Lung microvascular endothelial cell (primary cell): ENCODE measurements at places on chromosomes 4 and X. TPM values are rescaled to one million over a fixed set of nuclear protein-coding genes. Genes with fewer than 3 reads are reported as not detected.
A peak's percentile ranks its signal among the peaks of the same experiment; 100 is the strongest.

- no peak for DNase-seq
These were observed 4.9 kb upstream of the ZNF630 start for GRCh38 chrX:48076343-48076742.

FRG2 gene
- total RNA-seq: not detected in 2 replicates

CENPI gene
- total RNA-seq: 4.2 and 10.9 TPM in 2 replicates

- DNase-seq: no peak
These were observed 70.8 kb downstream of the HHIP start for GRCh38 chr4:144716778-144717177.

DNA sequence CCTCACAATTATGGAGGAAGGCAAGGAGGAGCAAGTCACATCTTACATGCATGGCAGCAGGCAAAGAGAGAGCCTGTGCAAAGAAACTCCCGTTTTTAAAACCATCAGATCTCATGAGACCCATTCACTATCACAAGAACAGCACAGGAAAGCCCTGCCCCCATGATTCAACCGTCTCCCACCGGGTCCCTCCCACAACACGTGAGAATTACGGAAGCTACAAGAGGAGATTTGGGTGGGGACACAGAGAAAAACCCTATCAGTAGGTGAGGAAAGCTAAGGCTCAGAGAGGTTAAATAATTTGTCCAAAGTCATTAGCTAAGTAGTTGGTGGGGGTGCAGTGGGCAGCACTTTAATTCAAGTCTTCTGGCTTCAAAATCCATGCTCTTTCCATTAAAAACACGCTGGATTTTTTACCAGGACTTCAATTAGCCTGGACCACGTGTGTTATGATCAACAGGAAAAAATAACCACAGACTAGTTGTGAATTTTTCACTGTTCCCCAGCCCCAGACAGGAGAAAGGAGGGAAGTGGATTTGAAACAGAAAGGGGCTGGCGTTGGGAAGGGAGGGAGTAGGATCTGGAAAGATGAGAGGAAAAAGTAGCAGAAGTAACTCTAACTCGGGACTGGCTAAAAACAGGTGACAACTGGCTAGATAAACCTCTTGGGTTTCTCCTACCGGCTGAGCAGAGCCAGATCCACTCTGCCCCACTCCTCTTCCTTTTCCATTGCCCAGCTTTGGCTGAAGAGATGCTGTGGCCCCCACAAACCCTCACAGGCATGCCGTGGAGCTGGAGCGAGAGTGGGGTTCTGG lies 986 bp downstream of the MTMR8 start:
- DNase-seq: no peak

BEND4 gene
- total RNA-seq: under 0.01 and 0.20 TPM in 2 replicates

TBC1D9 gene
- 37.7 and 66.7 TPM in 2 replicates for total RNA-seq

GRCh38 chrX:130531066-130531465 lies 129.3 kb downstream of the RBMX2 start:
- DNase-seq: no peak

ZMYM3 gene
- total RNA-seq: 7.9 and 8.5 TPM in 2 replicates

DNA sequence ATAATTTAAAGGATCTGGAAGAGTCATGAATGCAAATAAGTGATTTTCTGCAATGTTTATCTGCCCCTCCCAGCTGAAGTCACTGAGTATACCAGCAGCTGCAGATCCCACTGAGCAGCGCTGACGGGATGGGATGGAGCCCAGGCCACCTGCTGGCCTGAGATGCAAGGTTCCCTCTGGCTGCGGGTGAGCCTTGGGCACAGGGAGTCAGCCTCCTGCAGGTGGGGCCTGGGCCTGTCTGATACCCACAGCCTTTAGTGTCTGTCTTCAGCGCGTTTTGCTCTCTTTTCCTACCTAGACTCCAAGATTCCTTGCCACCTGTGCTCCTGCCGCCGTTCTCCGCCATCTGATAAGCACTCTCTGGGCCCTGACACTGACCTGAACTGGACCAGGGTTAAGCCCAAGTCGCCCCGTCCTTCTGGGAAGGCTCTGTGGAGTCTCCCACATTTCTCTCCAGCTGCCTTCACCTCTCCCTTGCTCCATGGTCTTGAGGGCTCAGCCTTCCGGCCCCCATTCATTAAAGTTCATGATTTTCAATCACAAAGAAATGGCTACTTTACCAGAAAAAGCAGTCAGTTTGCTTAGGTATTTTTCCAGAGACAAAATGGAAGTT lies 223.1 kb upstream of the FAT1 start:
- DNase-seq: no peak

DNA sequence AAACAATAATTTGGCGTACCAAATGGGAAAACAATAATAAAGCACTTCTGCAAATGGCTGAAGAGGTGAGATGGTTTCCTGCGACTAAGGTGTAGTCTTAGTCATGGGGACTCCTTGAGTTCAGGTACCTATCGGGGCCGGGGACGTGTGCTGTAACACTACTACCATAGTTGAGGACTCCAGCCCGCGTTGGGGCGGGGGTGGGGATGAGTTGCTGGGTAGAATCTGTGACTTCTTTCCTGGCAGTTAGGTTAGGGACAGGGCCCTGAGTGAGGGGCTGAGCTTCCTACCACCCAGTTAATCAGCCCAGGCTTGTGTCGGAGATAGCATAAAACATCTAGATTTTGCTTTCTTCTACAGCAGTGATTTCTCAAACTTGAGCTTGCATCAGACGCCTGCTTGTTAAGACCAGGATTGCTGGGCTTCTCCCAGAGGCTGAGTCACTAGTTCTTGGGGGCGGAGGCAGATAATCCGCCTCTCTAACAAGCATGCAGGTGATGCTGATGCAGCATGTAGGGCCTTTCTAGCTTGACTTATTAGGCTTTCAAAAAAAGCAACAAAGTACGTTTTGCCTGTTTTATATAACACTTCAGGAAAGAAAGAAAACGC lies 30.2 kb downstream of the RBBP7 start:
- no peak for DNase-seq

SRPK3 gene
- under 0.01 and 0.40 TPM in 2 replicates for total RNA-seq

- no peak for DNase-seq
These were observed 82.4 kb downstream of the PRDM5 start for GRCh38 chr4:120839974-120840751.

DNA sequence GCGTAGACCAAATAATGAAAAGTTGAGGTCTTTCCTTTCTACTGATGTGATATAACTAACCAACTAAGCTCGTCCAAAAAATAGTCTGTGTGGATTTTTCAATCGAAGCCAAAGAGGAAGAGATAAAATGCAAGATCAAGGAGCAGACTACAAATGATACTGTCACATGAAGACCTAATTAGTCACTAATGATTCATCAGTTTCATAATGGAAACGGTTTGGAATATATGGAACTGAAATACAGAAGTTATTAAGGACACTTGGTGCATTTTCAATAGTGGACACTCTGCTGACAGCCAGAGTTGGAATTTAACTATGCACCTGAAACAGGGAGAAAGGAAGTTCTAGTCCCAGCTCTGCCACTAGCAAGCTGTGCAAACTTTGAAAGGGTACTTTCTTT lies 119.8 kb downstream of the GUCY2F start:
- no peak for DNase-seq

- no peak for DNase-seq
These were observed 40.7 kb downstream of the ZBTB49 start for GRCh38 chr4:4330794-4331193.

DNA sequence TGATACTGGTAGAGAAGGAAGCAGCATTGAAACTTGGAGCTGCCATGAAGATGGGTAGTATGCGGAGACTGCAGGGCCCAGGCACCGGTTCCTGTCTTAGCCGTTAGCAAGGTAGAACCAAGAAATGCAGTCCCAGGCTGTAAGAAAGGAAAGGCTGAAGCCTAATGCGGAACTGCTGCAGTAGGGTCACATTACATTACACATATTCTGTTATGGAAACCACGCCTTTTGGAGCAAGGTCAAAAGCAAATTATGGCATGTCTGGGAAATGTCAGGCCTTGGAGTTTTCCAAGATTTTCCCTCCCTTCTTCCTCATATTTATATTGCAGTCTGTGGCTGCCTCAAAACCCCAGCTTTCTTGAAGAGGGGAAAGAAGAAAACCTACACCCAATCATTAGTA lies 204.8 kb upstream of the RASGEF1B start:
- no peak for DNase-seq

DNA sequence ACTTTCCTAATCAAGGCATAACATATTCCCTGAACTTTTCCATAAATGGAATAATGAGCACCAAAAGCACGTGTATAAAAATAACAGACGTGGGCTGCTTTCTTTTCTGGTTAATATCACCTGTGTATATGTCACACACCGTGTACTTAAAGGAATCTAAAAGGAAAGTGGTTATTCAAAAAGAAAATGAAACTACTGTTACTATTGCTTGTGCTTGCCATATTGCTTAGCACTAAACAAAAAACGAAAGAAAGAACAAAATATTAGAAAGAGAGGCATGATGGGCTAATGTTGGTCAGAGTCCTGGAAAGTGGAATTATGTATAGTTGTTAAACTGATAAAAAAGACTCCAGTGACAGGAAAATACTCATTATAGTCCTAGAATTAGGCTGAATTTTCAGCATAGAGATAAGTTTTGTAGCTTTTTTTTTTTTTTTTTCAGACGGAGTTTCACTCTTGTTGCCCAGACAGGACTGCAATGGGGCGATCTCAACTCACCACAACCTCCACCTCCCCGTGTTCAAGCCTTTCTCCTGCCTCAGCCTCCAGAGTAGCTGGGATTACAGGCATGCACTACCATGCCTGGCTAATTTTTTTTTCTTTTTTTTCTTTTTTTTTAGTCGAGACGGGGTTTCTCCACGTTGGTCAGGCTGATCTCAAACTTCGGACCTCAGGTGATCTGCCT lies 123.2 kb downstream of the PABPC4L start:
- no peak for DNase-seq

- no peak for DNase-seq
These were observed 166.5 kb upstream of the STS start for GRCh38 chrX:6980981-6981380.

DNA sequence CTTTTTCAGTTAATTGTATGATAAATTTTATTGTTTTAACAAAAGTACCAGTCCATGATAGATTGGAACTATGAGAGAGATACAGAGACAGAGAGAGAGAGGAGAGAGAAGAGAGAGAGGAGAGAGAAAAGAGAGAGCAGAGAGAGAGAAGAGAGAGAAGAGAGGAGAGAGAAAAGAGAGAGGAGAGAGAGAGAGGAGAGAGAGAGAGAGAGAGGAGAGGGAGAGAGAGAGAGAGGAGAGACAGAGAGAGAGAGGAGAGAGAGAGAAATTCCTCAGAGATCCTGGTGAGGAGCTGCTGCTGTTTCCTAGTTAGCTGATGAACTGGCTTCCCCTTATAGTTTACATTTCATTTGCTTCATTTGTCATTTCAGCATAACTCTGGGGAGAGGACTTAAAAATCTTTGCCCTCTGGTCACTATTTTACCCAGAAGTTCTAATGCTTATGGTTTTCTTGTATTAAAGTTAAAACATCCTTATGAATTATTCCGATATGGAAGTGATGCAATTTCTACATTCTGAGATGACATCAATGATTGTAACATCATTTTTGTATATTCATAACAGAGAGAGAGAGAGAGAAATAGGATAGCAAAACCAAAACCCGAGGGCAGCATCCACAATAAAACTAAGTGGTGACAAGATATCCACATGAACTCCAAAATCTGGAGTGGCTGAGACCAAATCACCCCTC lies 10.8 kb downstream of the CTAG1A start:
- no peak for DNase-seq

BMPR1B gene
- total RNA-seq: 0.20 and 0.22 TPM in 2 replicates

SNCA gene
- 56.2 and 148 TPM in 2 replicates for total RNA-seq

- DNase-seq: no peak
These were observed 46.9 kb downstream of the HSPA4L start for GRCh38 chr4:127829014-127829413.

TRAPPC11 gene
- 21.6 and 22.6 TPM in 2 replicates for total RNA-seq

SLC4A4 gene
- total RNA-seq: not detected in 2 replicates

DCAF12L2 gene
- total RNA-seq: under 0.01 TPM in 1 of 2 replicates, not detected in the other

PRICKLE3 gene
- total RNA-seq: 2.8 and 3.4 TPM in 2 replicates

- DNase-seq: peak; percentile 75
These were observed 42.3 kb upstream of the SRD5A3 start for GRCh38 chr4:55303760-55304165.

MTCP1 gene
- total RNA-seq: 16.6 and 17.5 TPM in 2 replicates

F11 gene
- total RNA-seq: not detected in 2 replicates

DNA sequence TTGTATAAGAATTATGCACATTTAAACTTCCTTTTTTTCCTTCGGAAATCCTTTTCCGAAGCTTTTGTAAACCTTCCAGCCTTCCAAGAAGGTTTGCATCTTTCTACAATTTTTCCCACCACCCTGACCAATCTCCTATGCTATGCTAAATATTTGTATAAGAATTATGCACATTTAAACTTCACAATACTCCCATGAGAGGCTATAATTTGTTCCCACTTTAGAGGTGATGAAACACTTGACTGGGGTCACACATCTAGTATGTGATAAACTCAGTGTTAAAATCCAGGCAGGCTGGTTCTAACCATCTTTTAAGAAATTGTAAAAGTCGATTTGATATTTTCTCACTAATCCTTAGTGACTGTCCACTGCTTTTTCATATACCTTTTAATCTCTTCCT lies 22.1 kb downstream of the NUDT6 start:
- DNase-seq: no peak

RBMXL3 gene
- total RNA-seq: not detected in 2 replicates

- DNase-seq: no peak
These were observed 160.9 kb downstream of the CBR4 start for GRCh38 chr4:168849030-168849675.

FIP1L1 gene
- total RNA-seq: 37.9 and 61.3 TPM in 2 replicates

- DNase-seq: no peak
These were observed 32.9 kb upstream of the DSPP start for GRCh38 chr4:87575408-87575807.

BGN gene
- total RNA-seq: 15.3 TPM in 2 replicates

GRCh38 chr4:20298986-20299385 lies 47.3 kb downstream of the SLIT2 start:
- DNase-seq: no peak

DNA sequence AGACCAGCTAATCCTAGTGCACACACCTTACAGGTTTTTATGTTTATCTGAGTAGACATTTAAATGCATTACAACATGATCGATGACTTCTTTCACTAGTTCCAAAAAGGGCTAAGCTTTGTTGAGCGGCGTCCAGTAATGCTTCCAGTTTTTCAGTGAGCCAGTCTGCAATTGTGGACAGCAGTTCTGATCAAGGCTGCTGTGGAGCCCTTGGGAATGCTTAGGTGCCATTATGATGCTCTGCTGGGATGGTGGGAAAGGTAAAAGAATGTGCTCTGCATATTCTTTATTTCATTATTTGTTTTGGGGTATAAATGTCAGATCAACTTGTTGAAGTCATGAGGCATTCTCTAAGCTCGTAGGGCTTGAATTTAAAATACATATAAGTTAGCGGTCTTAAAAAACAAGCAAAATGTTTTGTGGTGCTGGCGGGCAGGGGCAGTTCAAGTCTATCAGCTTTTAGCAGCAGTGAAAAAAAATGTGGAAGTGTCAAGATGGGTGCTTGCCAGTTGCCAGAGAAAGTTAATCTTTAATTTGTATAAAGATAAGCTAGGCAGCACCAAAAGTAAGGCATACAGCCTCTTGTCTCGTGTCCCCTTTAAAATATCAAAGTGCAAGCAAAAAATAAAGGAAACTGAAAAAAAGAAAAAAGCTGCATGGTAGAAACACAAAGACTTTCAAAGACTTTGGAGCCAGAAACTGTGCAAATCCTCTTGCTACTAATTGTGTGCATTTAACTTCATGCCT lies 5.8 kb downstream of the MID1IP1 start:
- peak; percentile 14 for DNase-seq
